ENCODE measurements at places on chromosomes 7 and 10. TPM values are rescaled to one million over a fixed set of nuclear protein-coding genes. Genes with fewer than 3 reads are reported as not detected.

DNA sequence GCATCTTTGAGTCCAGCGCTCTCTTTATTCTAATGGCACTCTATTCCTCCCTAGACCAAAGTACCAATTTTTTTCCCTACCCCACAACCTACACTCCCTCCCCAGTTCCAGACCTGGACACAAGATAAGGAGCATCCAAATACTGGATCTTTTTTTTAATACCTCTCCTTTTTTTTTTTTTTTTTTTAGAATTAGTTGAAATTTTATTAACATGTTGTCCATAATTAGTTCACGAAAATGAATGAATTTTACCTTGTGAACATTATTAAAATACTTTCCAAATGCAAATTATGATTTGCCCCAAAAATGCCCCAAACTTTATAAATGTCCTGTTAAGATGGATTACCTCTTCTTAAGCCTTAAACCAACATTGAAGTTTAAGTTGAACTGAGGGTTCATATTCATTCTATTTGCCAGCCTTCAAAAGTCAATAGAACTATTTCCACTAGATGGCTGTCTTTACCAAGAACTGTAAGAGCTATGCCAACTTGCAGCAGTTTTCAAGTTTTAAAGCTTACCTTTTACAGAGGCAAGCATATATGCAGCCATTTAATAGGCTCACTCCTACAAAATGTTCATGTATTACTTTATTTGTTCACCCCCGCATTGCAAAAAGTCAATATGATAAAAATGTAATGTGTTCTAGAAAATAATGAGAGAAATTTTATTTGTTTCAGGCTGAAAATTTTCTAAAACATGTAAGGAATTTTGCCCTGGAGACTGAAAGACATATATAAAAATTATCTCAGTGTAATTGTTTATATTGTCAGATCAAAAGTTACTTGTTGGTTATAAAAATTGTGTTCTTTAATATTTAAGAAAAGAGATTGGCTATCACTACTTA is 39.7 kb upstream of the TNKS2 start:
- no peaks in the 10 kb centered on the region for H3K36me3 ChIP-seq
- no peaks in the 10 kb centered on the region for H3K4me1 ChIP-seq
- no peak overlapping the region for H3K27ac ChIP-seq
- DNase-seq = no peak

- H3K4me3 ChIP-seq = no peak overlapping the region
- no peaks in the 10 kb centered on the region for H3K36me3 ChIP-seq
- no peak for DNase-seq
- no peak overlapping the region for H3K27ac ChIP-seq
- no peaks in the 10 kb centered on the region for H3K4me1 ChIP-seq
These were observed 357.7 kb downstream of the FGFR2 start for GRCh38 chr10:121240556-121240955.

- H3K36me3 ChIP-seq = no peaks in the 10 kb centered on the region
- H3K4me1 ChIP-seq = no peaks in the 10 kb centered on the region
- no peak overlapping the region for H3K4me3 ChIP-seq
- no peak overlapping the region for H3K27ac ChIP-seq
- H3K27me3 ChIP-seq = no peaks in the 10 kb centered on the region
These were observed 11.9 kb upstream of the OPALIN start for GRCh38 chr10:96370584-96371157.

The SORBS1 gene
- total RNA-seq = 23.6 TPM

The POU6F2 gene
- total RNA-seq = not detected

DNA sequence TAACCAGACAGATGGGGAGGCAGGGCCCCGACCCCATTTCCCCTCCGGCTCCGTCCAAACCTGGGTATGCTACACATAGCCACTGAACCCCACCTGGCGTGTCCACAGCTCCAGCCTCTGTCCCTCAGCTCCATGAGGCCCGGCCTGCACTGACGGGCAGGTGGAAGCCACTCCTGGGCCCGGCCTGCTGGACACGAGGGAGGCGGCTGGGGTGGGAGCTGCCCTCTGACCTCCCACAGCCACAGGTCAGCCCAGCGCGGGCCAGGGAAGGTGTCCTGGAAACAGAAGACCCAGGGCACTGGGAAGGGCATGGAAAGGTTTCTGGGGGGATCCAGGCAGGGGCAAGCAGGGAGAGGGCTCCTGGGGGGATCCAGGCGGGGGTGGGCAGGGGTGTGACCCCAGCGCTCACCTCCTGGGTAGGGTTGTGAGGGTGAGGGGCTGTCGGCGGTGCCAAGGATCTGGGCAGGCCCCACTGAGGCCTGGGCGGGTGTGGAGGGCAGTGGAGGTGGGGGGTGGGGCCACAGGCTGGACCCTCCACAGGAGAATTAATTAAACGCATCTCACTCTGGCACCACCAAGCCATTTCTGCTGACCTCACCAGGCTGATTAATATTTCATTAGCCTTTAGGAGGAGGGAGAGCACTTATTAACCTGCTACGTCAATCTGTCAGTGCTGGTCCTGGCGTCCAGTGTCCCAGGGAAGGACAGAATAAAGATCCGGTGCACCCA is 108.9 kb downstream of the UNCX start:
- no peak overlapping the region for H3K4me3 ChIP-seq
- no peaks in the 10 kb centered on the region for H3K36me3 ChIP-seq
- no peak for DNase-seq
- H3K27ac ChIP-seq = no peak overlapping the region

The KIAA1549 gene
- 5.2 TPM for total RNA-seq

GRCh38 chr10:103416436-103417147 is 20.2 kb downstream of the PDCD11 start:
- peak; percentile 73 for DNase-seq
- no peak overlapping the region for H3K27ac ChIP-seq
- no peak overlapping the region for H3K4me3 ChIP-seq
- peaks cover 4% of the 10 kb centered on the region for H3K4me1 ChIP-seq
- H3K27me3 ChIP-seq = no peaks in the 10 kb centered on the region
- no peaks in the 10 kb centered on the region for H3K36me3 ChIP-seq

The GIMAP2 gene
- 15.4 TPM for total RNA-seq

The FAM241B gene
- total RNA-seq = 3.4 TPM

The ZMIZ2 gene
- 50.5 TPM for total RNA-seq

DNA sequence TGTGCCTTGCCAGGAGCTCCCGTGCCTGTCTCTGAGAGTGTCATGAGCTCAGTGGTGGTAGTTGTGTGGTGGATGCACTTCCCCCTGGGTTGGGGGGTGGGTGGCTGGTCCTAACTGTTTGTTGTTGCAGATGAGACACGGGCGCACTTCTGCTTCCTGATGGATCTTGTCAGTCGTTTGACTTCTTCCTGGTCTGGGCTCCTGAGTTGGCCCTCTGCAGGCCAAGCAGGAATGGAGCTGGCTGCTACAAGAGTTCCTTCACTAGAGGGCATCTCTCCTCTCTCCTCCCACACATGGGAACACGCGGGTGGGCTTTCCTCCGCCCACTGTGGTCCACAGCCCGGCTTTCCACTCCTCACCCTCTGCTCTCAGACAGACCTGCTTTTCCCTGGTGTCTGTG is 82.0 kb downstream of the BMS1 start:
- H3K27ac ChIP-seq = no peak overlapping the region
- no peak overlapping the region for H3K4me3 ChIP-seq

The EBLN1 gene
- not detected for total RNA-seq

DNA sequence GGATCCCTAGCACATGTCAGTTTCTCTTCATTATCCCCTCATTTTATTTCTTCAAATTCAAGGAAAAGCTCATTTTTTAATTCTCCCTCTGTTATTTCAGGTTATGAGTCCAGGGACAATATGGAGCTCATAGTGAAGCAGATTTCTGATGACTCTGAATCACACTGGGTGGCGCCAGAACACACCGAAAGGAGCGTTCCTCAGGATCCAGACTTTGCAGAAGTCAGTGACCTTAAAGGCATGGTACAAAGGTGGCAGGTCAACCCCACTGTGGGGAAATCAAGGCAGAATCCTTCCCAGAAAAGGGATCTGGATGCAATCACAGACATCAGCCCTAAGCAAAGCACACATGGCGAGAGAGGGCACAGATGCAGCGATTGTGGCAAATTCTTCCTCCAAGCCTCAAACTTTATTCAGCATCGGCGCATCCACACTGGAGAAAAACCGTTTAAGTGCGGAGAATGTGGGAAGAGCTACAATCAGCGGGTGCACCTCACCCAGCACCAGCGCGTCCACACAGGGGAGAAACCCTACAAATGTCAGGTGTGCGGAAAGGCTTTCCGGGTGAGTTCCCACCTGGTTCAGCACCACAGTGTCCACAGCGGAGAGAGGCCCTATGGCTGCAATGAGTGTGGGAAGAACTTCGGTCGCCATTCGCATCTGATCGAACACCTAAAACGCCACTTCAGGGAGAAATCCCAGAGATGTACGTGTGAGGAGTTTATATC is 21.4 kb downstream of the ZKSCAN5 start:
- no peaks in the 10 kb centered on the region for H3K4me1 ChIP-seq
- H3K27me3 ChIP-seq = no peaks in the 10 kb centered on the region
- H3K4me3 ChIP-seq = no peak overlapping the region
- H3K36me3 ChIP-seq = peaks cover 42% of the 10 kb centered on the region

The FBXL13 gene
- 6.8 TPM for total RNA-seq

DNA sequence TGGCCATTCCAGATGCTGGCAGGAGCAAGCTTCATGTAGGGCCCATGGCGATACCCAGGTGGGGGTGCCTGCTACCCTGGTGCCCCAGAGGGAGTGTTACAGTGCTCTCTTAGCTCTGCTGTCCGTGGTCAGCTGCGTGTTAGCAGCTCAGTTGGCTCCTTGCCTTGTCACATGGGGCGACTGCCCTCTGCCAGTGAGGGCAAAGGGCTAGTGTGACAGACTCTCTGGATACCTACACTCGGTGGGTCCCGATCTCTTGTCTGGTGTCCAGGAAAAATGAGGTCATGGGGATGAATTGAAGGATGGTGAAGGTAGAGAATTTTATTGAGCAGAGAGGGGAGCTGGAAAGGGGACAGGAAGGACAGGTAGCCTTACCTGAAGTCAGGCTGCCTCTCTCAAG is 152.2 kb downstream of the CYP26A1 start:
- H3K27ac ChIP-seq = no peak overlapping the region
- no peaks in the 10 kb centered on the region for H3K4me1 ChIP-seq
- no peaks in the 10 kb centered on the region for H3K27me3 ChIP-seq
- H3K4me3 ChIP-seq = no peak overlapping the region
- no peaks in the 10 kb centered on the region for H3K36me3 ChIP-seq

DNA sequence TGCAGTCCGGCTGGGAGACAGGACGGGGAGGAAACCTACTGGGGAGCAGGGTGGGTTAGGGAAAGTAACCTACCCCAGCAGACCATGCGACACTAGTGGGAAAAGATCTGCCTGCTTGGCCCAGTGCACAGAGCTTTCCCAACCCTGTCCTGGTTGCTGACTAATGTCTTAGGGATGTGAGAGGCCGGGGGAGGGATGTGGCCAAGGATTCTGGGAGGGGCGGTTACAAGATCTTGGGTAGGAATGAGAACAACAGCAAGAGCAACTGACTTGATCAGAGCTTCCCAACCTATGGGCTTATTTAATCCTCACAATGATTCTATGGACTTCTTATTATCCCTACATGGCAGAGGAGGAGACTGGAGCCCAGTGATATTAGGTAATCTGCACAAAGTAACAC is 24.0 kb upstream of the EIF5AL1 start:
- H3K4me1 ChIP-seq = peaks cover 9% of the 10 kb centered on the region
- H3K36me3 ChIP-seq = no peaks in the 10 kb centered on the region
- peak; percentile 80 for DNase-seq
- no peak overlapping the region for H3K4me3 ChIP-seq
- H3K27ac ChIP-seq = peak overlapping the region; percentile 52

All from adrenal gland (tissue), 19 donors.